WTC11 (cell line): ENCODE measurements at places on chromosomes 13 and 19.

GRCh38 chr13:84567848-84568247 is 685.6 kb upstream of the SLITRK1 start:
- H3K27me3 ChIP-seq: no peaks in the 10 kb centered on the region; the same call in 1 of the 2 replicates
- no peaks in the 10 kb centered on the region for H3K36me3 ChIP-seq
- DNase-seq: no peak
- H3K4me1 ChIP-seq: peaks cover 3% of the 10 kb centered on the region; the same call in 1 of the 2 replicates
- H3K4me3 ChIP-seq: no peak overlapping the region

GRCh38 chr13:113926301-113926761 is 47.5 kb downstream of the C13orf46 start:
- no peak overlapping the region for H3K4me3 ChIP-seq
- H3K4me1 ChIP-seq: peaks cover 10% of the 10 kb centered on the region
- H3K27ac ChIP-seq: no peak overlapping the region
- no peaks in the 10 kb centered on the region; the same call in 1 of the 2 replicates for H3K27me3 ChIP-seq
- DNase-seq: peak; percentile 5

DNA sequence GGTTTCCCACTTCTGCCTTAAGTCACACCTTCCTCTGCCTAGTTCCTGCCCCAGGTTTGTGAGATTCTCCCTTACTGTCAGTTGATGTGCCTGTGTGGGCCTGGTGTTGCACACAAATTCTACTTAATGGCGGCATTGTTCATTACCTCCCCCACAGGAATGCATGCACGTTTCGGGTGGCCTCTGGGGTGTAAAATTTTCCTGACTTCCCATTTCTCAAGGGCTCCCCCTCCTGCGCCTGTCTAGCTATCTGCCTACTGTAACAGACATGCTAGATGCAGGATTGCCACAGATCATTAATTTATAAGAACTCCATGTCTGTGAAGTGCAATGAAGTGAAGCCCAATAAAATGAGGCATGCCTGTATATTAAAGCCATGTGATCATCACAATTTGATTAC is 1466.3 kb downstream of the PCDH9 start:
- no peak for DNase-seq
- no peaks in the 10 kb centered on the region for H3K27me3 ChIP-seq
- no peaks in the 10 kb centered on the region for H3K36me3 ChIP-seq
- no peak overlapping the region for H3K4me3 ChIP-seq
- H3K27ac ChIP-seq: no peak overlapping the region

DNA sequence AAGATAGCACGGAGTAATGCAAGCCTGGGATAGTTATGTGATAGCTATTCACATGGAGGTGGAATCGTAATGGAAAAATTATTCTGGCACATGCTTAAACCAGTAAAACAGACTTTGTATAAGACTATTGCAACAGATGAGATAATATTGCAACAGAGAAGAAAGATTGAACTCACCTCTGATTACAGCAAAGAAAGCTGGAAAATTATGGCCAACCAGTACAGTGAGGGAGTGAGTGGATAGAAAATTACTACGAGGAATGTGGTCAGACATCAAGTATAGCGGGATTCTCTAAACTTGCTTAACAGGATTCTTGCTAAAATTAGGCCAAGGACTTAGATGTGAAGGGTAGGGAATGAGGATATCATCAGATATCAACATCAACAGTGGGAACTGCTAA is 397.6 kb upstream of the KLHL1 start:
- peaks cover 6% of the 10 kb centered on the region for H3K4me1 ChIP-seq
- no peak overlapping the region for H3K4me3 ChIP-seq
- DNase-seq: no peak
- no peak overlapping the region for H3K27ac ChIP-seq

GRCh38 chr19:45558399-45558878 is 26.2 kb downstream of the OPA3 start:
- H3K27ac ChIP-seq: no peak overlapping the region
- no peaks in the 10 kb centered on the region for H3K36me3 ChIP-seq
- DNase-seq: peak; percentile 78

- H3K4me3 ChIP-seq: no peak overlapping the region
- no peaks in the 10 kb centered on the region for H3K27me3 ChIP-seq
Measured at GRCh38 chr13:52651897-52652195, 790 bp upstream of the SUGT1 start.

- H3K4me3 ChIP-seq: no peak overlapping the region
- H3K36me3 ChIP-seq: peaks cover 77% of the 10 kb centered on the region
- DNase-seq: no peak
- no peaks in the 10 kb centered on the region for H3K27me3 ChIP-seq
- peaks cover 22% of the 10 kb centered on the region for H3K4me1 ChIP-seq
- peak overlapping the region; percentile 65; the same call in 1 of the 2 replicates for H3K27ac ChIP-seq
Measured at GRCh38 chr13:100625447-100625846, 36.9 kb upstream of the GGACT start.

- no peak for DNase-seq
- no peak overlapping the region for H3K27ac ChIP-seq
- no peaks in the 10 kb centered on the region for H3K36me3 ChIP-seq
- H3K4me3 ChIP-seq: no peak overlapping the region
- peaks cover 16% of the 10 kb centered on the region for H3K4me1 ChIP-seq
- H3K27me3 ChIP-seq: peaks cover 7% of the 10 kb centered on the region
Measured at GRCh38 chr13:77691871-77692270, 5.6 kb upstream of the SLAIN1 start.

DNA sequence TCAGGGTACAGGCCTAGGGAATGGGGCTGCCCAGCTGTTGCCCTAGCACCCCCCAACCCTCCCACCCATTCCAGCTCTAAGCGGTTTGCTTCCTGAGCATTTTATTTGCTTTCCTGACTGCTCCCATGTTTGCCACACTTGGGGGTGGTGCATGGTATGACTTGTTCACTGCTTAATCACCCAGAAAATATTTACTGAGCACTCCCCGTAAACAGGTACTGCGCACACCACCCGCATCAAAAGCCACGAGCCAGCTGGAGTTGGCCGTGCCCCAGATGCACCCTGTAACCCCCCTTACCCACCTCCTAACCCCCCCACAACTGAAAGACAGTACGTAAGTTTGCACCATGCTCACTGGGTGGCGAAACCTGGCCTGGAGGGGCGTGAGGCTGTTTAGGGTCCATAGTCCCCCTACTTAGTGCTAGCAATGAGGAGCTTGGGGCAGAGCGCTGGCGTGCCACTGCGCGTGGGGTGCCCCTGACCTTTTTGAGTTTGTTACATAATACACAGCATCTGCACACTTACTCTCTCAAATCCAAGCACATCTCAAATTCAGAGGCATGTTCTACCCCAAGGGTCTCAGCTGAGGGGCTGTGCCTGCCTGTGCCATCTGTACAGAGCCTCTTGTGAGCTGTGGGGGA is 29.8 kb downstream of the DPF1 start:
- no peaks in the 10 kb centered on the region for H3K4me1 ChIP-seq
- H3K27ac ChIP-seq: no peak overlapping the region
- H3K36me3 ChIP-seq: 0 out of 2 replicates have a peak, but pooled peaks cover 2% of the 10 kb centered on the region
- no peak overlapping the region for H3K4me3 ChIP-seq

GRCh38 chr19:48216933-48217332 is 38.8 kb downstream of the CARD8 start:
- no peaks in the 10 kb centered on the region for H3K36me3 ChIP-seq
- H3K4me3 ChIP-seq: no peak overlapping the region
- H3K4me1 ChIP-seq: peaks cover 7% of the 10 kb centered on the region

DNA sequence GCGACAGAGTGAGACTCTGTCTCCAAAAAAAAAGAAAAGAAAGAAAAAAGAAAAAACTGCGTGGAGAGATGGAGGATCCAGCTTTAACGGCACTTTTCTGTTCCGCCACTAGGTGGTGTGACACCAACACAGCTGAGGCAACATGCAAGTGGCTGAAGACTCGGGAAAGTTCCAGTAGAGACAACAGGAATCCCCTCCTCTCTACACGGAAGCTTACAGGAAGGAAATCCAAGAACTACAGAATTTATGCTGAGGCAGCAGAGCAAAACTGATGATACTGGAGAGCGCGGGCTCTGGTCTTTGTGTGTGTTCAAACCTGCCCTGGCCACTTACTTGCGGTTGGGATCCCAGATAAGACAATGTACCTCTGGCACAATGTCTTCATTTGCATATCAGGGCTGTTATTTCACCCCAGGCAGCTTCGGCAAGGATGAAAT is 9.9 kb downstream of the RANBP3 start:
- peaks cover 50% of the 10 kb centered on the region for H3K4me1 ChIP-seq
- no peaks in the 10 kb centered on the region for H3K27me3 ChIP-seq
- peak overlapping the region; percentile 97 for H3K27ac ChIP-seq
- peak overlapping the region; percentile 18 for H3K4me3 ChIP-seq
- peak; percentile 77 for DNase-seq
- H3K36me3 ChIP-seq: peaks cover 6% of the 10 kb centered on the region; the same call in 1 of the 2 replicates

- no peak overlapping the region for H3K4me3 ChIP-seq
- DNase-seq: no peak
- H3K4me1 ChIP-seq: peaks cover 17% of the 10 kb centered on the region
- no peaks in the 10 kb centered on the region for H3K36me3 ChIP-seq
Measured at GRCh38 chr13:51681037-51681678, 96.9 kb downstream of the WDFY2 start.

- no peaks in the 10 kb centered on the region for H3K36me3 ChIP-seq
- H3K4me1 ChIP-seq: peaks cover 65% of the 10 kb centered on the region
- peak; percentile 49 for DNase-seq
- peak overlapping the region; percentile 90 for H3K4me3 ChIP-seq
- H3K27me3 ChIP-seq: no peaks in the 10 kb centered on the region
Measured at GRCh38 chr13:98576200-98576945, 534 bp downstream of the STK24 start.

- no peak for DNase-seq
- H3K27ac ChIP-seq: no peak overlapping the region
- peaks cover 92% of the 10 kb centered on the region for H3K36me3 ChIP-seq
- no peak overlapping the region for H3K4me3 ChIP-seq
- H3K27me3 ChIP-seq: peaks cover 30% of the 10 kb centered on the region
Measured at GRCh38 chr13:18993884-18994660, 187.6 kb downstream of the TUBA3C start.

DNA sequence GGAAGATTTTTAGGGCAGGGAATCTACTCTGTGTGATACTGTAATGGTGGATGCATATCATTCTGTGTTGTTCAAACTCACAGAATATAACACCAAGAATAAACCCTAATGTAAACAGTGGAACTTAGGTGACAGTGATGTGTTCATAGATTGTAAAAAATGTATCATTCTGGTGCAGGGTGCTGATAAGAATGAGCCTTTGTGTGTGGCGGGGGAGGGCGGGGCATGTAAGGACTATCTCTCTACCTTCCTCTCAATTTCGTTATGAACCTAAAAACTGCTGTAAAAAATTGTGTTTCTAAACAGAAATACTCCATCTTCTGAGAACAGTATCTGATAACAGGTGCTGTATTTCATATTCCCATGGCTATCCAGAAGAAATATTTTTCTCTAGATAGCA is 35.6 kb downstream of the TNFRSF19 start:
- H3K36me3 ChIP-seq: peaks cover 2% of the 10 kb centered on the region
- no peak overlapping the region for H3K4me3 ChIP-seq
- peaks cover 27% of the 10 kb centered on the region for H3K4me1 ChIP-seq
- H3K27me3 ChIP-seq: no peaks in the 10 kb centered on the region; the same call in 1 of the 2 replicates
- DNase-seq: no peak

DNA sequence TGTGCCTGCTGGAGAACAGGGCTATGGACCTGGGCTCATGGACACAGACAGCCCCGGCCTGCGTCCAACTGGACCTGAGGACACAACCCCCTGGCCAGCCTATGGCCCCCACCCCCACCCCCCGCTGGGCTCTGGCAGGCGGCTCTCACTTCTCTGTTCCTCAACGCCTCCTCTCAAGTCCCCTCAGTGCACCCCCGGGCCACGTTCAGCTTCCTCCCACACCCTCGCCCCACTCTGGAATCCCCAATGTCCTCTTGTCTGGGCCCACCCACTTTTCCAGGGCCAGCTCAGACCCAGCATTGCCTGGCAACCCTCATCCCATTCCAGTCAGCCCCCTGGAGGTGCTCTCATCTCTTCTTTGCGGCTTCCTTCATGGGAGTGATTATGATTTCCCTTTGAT is 130.2 kb upstream of the SPACA7 start:
- no peaks in the 10 kb centered on the region; the same call in 1 of the 2 replicates for H3K27me3 ChIP-seq
- no peaks in the 10 kb centered on the region for H3K36me3 ChIP-seq
- no peak for DNase-seq
- H3K4me3 ChIP-seq: no peak overlapping the region

- DNase-seq: no peak
- H3K36me3 ChIP-seq: no peaks in the 10 kb centered on the region
- H3K4me3 ChIP-seq: 0 out of 2 replicates have a peak overlapping the region, but pooled peaks have one; percentile 10
Measured at GRCh38 chr19:29645491-29645867, 19.8 kb upstream of the PLEKHF1 start.

DNA sequence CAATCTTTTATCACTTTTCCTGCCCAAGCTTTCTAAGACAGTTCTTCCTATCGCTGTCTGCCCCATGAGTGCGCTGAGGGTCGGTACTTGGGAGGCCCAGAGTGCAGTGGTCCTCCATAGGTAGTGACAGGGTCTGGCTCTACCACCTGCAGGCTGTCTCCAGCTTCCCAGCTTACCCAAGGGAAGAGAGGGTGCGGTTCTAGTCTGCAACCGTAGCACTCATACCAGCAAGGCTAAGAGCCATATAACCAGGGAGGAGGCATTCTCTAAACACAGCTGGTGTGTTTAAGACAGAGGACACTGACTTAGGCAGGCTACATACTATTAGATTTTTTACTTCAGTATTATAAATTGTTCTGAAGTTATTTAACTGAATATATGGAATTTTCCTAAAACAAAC is 8.2 kb downstream of the PROZ start:
- no peak overlapping the region for H3K27ac ChIP-seq
- DNase-seq: no peak
- no peak overlapping the region for H3K4me3 ChIP-seq
- peaks cover 22% of the 10 kb centered on the region for H3K4me1 ChIP-seq
- H3K27me3 ChIP-seq: no peaks in the 10 kb centered on the region; the same call in 1 of the 2 replicates
- peaks cover 22% of the 10 kb centered on the region for H3K36me3 ChIP-seq

DNA sequence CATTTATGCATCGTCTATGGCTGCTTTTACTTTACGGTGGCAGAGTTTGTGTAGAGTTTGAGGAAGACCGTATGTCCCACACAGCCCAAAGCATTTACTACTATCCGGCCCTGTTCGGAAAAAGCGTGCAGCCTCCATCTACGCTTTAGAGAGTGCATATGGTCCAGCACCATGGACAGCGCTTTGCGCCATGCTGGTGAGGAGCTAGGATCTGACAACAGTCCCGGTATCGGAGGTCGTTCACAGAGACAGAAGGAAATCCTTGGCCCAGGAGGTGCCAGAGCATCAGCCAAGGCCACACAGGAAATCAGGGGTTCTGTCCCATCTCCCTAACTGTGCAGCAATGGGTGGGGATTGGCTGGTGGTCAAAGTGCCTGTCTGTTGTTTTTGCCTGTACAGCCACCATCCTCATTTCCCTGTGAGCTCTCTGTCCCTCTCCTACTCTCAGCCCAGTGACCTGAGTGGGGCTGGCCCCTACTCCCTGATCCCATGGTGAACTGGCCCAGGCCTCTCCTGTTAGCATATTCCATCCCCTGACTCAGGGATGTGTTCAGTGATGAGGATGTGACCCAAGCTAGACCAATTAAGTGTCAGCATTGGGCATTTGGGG is 16.2 kb upstream of the PRODH2 start:
- H3K36me3 ChIP-seq: no peaks in the 10 kb centered on the region
- no peaks in the 10 kb centered on the region for H3K4me1 ChIP-seq
- peaks cover 50% of the 10 kb centered on the region for H3K27me3 ChIP-seq
